Esophagus muscularis mucosa (tissue), 4 donors: ENCODE measurements at places on chromosomes 13 and 19. TPM values are rescaled to one million over a fixed set of nuclear protein-coding genes. Genes with fewer than 3 reads are reported as not detected.

MYO1F gene
- total RNA-seq: 7.2 TPM

LILRB2 gene
- total RNA-seq: 3.0 TPM

PSPN gene
- total RNA-seq: 3.7 TPM

GNA15 gene
- 5.2 TPM for total RNA-seq

GFY gene
- total RNA-seq: not detected

TEX29 gene
- 0.83 TPM for total RNA-seq

DCT gene
- total RNA-seq: under 0.01 TPM

DNA sequence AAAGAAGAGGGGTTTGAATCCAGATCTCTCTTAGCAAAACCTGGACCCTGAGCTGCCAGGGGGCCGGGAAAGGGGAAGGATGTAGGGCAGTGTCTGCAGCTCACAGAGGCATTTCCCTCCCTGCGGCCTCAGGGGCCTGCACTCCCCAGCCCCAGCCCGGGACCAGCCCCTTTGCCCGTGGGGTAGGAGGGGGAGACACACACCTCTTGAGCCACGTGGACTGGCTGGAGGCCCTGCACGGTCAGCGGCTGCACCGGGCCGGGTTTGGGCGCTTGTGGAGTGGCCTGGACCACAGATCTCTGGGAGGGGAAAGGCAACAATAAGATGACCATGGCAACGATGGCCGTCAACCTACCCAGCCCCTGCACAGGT, 26.9 kb downstream of the RFX1 start:
- DNase-seq: no peak

DNA sequence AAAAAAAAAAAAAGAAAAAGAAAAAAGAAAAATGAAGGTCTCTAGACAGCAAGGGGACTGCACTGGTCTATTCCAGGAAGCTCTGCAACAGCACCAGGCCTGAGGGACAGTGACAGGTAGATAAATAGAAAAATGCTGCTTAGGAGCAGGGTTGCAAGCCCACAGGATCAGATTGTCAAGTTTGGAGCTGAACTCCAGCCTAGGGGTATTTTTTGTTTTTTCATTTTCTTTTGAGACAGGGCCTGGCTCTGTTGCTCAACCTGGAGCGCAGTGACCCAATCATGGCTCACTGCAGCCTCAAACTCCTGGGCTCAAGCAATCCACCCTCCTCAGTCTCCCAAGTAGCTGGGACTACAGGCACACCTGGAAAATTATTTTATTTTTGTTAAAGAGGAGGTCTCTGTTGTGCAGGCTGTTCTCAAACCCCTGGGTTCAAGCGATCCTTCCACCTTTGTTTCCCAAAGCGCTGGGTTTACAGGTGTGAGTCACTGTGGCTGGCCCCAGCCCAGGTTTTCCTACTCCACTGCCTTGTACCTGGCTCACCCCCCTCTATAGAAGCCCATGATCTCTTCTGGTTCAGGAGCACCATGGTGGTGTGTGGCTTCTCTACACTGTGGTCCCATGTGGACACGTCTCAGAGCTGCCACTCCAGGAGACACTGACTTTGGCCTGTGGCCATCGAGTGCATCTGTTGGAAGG, 23.9 kb downstream of the POP4 start:
- no peak for DNase-seq

- no peak for DNase-seq
These were observed 18.4 kb downstream of the LRCH1 start for GRCh38 chr13:46571189-46571908.

GRCh38 chr19:41324231-41324702, 14.3 kb downstream of the CCDC97 start:
- no peak for DNase-seq

DNA sequence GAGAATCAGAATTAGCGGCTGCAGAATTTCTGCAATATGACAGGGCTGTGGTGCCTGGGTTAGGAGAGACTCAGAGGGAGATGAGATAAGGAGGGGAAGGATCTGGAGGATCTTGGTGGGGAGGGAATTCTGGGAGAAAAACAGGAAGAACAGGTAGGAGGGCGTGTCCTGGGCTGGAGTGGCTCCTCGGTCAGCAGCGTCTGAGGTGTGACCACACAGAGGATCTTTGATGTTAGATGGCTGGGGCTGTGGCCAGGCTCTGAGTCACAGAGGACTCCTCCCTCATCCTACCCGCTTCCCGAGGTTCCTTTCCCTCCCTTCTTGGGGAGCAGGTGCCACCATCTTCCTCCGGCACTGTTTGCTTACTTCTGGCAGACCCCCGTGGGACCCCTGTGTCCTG, 6.4 kb upstream of the KLK6 start:
- no peak for DNase-seq

- DNase-seq: no peak
These were observed 14.6 kb downstream of the CCDC122 start for GRCh38 chr13:43864921-43865320.

DNA sequence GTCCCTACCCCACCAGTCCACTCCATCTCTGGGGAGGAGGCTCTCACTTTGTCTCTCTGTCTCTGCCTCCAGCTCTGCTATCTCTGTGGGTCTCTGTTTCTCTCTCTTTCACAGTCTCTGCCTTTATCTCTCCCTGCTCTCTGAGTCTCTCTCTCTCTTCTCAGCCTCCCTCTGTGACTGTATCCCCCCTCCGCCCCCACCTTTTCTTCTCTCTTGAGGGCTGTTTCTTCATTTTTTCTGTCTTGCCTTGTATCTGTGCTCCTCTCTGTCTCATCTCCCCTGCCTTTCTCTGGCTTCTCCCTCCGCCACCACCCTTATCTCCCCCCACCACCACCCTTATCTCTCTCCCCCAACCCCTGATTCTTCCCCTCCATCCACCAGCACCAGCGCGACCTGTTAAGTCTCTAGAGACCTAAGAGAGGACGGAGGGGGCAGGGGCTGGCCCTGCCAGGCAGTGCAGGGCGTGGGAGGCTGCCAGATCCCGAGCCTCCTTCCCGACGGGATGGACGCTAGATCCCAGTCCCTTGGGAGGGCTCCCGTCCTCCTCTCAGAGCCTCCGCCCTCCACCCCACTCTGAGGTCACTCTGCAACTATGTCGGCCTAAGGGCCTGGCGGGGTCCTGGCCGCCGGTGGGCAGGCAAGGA, 1.0 kb downstream of the AXL start:
- no peak for DNase-seq

- no peak for DNase-seq
These were observed 412.9 kb downstream of the DIAPH3 start for GRCh38 chr13:59750860-59751259.

- DNase-seq: no peak
These were observed 22.4 kb upstream of the CEACAM20 start for GRCh38 chr19:44551850-44552249.

DNA sequence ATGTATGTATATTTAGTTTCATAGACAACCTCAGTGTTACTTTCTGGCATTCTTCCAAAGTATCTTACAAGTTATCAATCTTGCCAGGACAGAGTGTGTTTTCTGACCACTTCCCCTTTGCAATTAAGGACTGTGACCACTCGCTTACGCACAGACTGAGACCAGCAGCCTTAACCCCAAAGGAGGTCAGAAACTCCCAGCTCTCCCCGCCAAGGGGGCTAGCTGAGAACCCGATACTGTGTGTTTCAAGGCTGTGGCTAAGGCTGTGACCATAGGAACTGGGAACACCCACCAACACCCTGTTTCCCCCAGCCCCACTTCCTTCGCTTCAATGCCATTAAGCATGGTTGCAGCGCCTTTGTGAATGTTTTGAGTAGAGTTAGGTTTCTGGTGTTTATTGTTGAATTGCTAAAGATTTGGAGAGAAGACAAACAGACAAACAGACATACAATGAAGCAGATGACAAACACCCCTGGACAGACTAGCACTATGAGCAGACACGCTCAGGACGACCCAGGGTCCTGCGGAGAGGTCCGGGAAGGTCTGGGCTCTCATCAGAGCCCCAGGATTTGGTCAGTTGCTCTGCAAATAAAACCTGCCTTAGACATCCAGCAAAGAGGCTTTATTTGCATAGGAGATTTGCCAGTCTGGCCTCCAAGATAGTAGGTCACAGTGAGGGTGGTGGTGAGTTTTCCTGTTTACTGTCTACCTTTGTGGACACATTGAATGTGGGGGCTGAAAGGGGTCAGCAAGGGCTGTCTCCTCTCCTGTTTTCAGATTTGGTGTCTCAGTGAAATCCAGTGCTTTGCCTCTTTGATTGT, 25.0 kb upstream of the TNFSF11 start:
- peak; percentile 75 for DNase-seq

DNA sequence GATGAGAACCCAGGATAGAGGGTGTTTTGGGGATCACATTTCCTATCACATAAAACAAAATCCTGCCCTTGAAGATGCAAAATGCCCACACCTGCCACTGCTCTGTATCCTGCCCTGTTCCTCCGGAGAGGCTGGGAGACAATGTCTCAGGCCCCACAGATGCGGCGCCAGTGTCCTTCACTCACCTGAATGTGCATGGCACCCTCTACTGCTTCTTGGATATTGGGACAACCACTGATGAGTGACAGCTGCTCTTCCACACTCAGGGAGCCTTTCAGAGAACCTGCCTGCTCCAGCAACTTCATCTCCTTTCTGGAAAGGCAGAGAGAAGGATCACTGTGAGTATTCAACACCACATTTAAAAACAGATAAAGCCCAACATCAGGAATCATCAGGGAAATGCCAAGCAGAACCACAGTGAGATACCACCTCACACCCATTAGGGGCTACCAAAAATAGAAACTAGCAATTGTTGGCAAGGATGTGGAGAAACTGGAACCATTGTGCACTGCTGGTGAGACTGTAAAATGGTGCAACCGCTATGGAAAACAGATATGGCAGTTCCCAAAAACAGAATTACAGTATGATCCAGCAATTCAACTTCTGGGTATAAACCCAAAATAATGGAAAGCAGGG, 36.4 kb downstream of the CRYL1 start:
- DNase-seq: no peak
